ENCODE measurements at places on chromosomes 7 and 10.
A peak's percentile ranks its signal among the peaks of the same experiment; 100 is the strongest.

DNA sequence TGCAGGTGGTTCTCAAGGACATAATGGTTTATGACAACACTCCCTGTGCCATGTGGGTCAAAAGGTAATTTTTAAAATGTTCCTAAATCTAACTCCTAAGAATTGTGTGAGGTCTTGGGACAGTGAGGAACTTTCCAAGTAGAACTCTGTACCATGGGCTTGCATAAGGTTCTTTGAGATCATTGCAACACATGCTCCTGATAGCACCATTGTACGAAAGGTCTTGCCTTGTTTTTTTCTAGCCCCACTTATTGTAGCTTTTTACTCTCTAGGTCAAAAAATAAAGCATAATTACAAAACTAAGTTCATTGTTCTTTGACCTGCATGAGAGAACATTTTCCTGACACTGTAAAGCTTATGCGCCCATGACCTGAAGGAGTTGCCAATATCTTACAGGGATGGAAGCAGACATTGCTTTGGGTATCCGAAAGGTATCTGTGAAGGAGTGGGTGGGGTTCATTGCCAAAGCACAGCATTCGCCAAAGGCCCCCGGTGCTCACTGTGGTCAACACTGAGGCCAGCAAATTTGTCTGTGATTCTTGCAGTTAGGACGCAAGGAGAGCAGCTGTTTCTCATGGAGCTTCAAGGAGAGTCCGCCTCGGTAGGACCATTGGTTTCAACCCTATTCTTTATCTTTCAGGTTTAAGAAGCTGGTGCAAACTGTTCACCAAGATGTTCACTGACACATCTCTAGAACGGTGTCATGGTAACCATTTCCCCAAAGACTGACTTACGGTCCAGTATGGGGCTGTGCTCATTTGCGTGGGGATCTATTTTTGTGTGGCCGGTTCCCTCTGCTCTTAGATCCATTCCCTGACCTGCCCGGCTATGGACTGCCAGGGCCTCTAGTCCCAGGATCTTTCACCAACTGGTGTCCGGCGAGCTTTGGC, 7.6 kb upstream of the PRKAG2 start:
- DNase-seq: no peak

- DNase-seq: no peak
Observed at GRCh38 chr10:113907166-113907565, 52.7 kb downstream of the NHLRC2 start.

DNA sequence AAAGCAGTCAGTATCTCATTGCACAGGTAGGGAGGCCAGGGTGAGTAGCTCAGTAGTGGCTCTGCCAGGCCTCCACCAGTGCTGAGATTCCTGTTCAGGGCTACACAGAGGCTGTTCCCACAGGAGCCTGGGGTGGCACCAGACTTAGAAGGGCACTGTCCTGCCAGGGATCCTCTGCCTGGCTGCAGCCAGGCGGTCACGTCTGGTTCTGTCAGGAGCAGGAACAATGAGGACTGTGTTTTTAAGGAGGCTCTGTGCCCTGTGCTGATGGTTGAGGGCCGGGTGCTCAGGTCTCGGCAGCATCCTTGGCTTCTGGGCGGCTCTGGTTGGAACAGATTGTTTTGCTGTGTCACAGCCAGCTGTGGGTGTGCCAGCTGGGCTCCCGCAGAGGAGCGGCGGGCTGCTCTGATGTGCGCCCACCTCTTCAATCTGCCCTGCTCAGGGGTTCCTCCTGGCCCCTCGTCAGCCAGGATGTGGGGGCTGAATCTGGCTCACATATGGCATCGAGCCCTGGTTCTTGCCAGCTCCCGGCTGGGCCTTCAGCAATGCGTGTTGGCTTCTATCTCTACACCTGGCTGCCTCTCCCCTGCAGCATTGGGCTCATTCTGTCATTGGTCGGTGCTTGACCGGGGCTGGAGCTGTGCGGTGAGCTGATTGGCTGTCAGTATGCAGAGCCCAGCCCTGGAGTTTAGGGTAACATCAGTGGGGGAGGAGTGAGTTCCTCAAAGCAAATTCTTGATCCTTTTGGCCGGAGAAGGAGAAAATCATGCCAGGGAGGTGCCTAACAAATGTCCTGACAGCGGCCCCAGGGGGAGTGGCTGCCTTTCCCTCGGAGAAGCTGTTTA, 41.2 kb downstream of the TACR2 start:
- DNase-seq: peak; percentile 44

GRCh38 chr10:51047857-51048256, 26.4 kb upstream of the PRKG1 start:
- no peak for DNase-seq

GRCh38 chr10:123149568-123150270, 1.8 kb downstream of the HMX2 start:
- DNase-seq: no peak

- no peak for DNase-seq
Observed at GRCh38 chr10:4847561-4848355, 21.8 kb downstream of the AKR1E2 start.

- DNase-seq: no peak
Observed at GRCh38 chr7:35817930-35818329, 17.1 kb downstream of the SEPTIN7 start.

DNA sequence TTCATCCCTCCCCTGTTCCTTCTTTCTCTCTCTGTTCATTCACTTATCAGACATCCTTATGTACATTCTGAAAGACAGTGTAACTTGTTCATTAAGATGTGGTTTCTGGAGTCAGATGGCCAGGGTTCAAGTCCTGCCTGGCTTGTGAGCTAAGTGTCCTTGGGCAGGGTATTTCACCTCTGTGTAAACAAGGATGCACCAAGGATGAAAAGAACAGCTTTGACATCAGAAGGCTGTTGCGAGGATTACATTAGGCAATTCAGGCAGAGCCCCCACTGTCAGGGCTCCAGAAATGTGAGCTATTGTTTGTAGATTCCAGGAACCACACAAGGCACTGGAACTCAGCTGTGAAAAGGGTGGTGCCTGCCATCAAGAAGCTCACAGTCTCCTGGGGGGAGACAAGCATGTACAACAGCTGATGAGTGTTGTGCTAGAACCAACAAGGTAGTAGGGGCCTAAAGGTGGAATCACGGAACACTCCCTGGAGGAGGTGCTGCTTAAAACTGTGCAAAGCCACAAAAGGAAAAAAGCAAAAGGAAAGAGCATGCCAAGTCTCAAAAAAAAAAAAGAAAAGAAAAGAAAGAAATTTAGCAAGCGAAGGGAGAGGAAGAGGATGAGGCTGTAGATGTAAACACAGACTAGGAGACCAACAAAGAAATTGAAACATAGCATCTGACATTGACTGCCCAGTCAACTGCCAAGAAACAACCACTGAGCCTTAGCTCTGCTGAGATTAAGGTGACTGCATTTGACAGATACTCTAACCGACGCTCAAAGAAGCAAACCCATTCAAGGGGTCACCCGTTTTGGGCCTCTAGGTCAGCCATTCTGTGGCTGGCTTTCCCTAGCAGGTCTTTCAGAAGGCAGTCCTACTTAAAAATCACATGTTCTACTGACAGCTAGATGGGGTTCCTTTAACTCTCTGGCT, 12.5 kb downstream of the PDLIM1 start:
- no peak for DNase-seq

DNA sequence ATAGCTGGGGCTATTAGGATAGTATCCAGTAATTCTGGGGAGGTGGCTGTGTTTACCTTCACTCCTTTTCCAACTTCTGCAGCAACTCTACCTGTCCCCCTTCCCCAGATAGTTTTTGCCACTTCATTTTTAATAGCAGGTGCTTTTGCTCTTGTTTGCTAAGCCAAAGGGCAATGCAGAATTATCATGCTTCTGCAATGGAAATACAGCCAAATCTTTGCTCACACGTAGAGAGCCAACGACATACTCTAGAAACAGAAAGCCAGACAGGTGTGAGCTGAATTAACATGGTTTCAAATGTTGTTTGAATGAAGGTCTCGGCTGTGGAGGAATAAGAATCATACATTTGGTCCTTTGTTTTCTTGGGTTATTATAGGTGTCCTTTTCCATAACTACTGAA, 14.4 kb downstream of the PLEKHS1 start:
- no peak for DNase-seq

DNA sequence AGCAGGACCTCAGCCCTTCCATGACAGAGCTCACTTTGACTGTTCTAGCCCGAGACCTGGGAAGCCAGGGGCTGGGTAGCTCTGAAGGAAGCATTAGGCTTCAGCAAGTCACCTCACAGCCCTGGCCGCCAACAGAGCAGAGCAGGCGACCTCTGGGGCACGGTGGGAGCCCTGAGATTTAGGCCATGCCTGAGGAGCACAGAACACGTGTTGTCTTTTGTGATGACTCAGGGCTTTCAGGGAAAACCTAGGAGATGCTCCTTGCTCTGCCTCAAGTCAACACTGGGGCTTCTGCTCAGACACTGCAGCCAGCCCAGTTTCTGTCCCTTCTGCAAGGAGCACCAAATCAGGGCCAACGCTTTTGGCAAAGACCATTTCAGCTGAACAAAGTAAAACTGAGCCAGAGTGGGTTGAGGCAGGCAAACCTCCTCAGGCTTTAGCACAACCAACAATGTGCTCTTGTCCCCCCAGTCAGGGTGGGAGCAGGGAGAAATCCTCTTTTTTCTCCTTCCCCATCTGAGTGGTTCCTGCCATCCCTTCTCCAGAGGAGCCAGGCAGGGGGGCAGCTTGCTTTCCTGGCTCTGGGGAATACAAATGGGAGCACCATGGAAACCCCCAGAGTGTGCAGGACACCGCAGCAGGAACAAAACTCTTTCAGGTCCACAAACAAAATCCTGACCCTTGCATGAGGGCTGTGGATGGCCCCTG, 14.4 kb downstream of the CAMK2G start:
- DNase-seq: no peak

DNA sequence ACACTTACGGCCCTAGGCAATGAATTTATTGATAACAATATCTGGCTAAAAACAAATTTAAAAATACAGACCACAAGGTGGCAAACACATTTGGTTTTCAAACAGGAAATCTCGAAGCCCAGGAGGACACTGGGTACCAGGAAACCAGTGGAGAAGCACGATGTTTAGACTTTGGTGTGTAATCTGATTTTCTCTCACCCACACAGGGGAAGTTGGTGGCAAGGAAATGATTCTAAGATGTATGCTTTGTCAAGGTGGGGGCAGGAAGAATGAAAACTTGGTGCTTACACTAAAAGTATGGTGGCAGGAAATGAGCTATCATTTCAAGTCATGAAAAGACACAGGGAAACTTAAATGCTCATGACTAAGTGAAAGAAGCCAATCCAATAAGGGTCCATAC, 113.2 kb upstream of the ANKRD1 start:
- no peak for DNase-seq
